ENCODE measurements at places on chromosomes 7 and 10.

DNA sequence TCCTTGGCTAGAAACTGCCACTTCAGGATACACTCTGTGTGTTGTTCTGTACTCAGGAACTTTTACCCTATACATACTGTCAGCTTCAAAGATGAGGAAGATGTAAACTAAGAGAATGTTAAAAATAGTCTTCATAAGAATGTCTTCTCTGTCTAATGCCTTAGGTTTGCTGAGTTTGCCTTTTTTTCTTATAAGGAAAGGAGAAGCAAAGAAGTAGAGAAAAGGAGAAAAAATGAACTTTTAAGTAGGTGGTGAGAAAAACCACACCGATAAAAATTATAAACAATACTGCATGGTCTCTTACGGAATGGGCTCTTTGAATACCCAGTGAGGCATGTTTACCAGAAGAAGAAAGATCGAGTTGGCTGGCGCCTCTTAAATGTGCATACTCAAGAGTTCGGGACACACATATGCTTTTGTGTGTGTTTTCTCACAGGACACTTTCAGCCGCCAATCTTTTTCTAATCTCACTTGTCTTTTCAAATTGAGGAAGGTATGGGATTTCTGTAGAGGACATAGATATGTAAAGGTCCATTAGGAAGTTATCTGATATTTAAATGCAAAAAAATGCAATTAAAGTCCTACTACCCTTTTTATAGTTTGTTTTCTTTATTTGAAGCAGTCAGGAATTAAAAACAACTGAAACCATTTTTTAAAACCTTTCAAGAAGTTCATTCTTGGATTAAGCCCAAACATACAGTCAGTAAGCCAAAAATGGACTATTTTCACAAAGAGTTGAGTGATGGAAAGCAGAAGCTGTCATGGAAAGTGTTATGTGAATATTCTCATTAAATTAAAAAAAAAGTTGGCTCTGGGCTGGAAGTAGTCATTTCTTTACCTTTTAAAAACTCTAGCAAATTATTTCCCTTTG, 100.6 kb upstream of the MDFIC start:
- H3K27ac ChIP-seq: no peak overlapping the region
- no peaks in the 10 kb centered on the region for H3K4me1 ChIP-seq
- no peaks in the 10 kb centered on the region for H3K27me3 ChIP-seq
- no peaks in the 10 kb centered on the region for H3K36me3 ChIP-seq

DNA sequence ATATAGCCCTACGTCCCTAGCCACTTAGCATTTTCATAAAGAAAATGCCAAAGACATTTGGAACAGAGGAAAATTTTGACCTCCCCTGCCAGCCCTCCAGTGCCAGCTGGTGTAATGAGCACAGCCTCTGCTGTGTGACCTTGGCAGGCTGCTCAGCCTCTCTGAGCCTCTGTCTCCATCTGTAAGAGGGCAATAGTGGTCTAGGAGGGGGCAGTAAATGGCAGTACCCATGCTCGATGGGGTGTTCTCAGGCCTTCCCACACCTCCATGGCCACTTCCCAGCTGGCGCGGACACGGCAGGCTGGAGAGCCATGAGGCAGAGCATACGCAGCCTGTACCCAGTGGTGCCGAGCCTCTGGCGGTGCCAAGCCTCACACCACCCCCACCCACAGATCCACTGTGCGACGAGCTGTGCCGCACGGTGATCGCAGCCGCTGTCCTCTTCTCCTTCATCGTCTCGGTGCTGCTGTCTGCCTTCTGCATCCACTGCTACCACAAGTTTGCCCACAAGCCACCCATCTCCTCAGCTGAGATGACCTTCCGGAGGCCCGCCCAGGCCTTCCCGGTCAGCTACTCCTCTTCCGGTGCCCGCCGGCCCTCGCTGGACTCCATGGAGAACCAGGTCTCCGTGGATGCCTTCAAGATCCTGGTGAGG, 24.0 kb upstream of the CSGALNACT2 start:
- H3K27ac ChIP-seq: no peak overlapping the region
- no peak for DNase-seq
- no peak overlapping the region for H3K4me3 ChIP-seq
- H3K4me1 ChIP-seq: no peaks in the 10 kb centered on the region

DNA sequence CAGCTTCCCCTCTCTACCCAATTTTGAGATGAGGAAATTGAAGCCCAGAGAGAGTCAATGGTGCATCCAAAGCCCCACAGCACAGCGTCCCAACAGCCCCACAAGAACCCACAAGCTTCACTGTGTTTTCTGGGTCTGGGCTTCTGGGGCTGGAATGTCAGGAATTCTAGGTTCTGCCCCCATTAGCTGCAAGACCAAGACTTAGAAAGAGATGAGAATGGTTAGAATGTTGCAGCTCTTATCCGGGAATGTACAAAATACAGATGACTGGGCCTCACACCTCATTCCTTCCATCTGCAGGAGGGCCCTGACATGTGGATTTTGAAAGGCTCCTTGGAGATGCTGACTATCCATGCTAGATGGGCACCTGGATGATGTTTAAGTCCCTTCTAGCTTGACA, 6.0 kb upstream of the SGPL1 start:
- H3K27me3 ChIP-seq: no peaks in the 10 kb centered on the region
- no peak overlapping the region for H3K27ac ChIP-seq
- no peak overlapping the region for H3K4me3 ChIP-seq
- no peak for DNase-seq
- no peaks in the 10 kb centered on the region for H3K4me1 ChIP-seq
- no peaks in the 10 kb centered on the region for H3K36me3 ChIP-seq

DNA sequence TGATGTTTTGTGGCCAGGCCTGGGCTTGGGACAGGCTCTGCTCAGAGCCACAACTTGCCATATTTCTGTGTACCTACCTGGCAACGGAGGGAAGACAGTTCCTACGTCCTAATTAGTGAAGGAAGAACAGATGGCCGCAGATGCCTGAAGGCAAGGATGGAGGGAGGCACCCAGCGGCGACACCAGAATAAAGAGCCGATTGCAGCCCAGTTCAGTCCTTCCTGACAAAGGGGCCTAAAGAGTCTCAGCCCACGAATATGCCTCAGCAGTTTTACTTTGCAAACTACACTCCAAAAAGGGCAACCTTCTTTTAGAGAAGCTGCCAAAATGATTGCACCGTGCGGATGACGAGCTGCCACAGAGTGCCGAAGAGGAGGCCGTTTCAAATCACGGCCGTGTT, 585.8 kb downstream of the GLRX3 start:
- H3K36me3 ChIP-seq: no peaks in the 10 kb centered on the region
- no peaks in the 10 kb centered on the region for H3K27me3 ChIP-seq
- H3K27ac ChIP-seq: no peak overlapping the region

DNA sequence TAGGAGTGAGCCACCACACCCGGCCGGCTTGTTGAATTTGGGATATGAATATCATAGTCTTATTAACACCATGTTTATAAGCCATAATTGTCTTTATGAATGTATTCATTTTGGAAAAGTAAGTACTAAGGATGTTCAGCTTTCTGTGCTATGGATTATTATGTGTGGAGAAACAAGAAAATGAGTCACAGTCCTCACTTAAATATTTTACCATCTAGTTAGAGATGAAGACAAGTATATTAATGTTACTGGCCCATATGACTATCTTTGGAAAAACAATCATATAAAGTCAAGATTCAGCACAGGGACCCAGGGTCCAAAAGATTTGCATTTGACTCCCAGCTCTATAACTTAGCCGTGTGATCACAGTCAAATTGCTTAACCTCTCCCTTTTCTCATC, 9.8 kb upstream of the TOMM7 start:
- no peak for DNase-seq
- no peaks in the 10 kb centered on the region for H3K4me1 ChIP-seq
- H3K4me3 ChIP-seq: no peak overlapping the region
- H3K27ac ChIP-seq: no peak overlapping the region
- H3K27me3 ChIP-seq: no peaks in the 10 kb centered on the region
- no peaks in the 10 kb centered on the region for H3K36me3 ChIP-seq

GRCh38 chr10:338171-339037, 203.1 kb downstream of the ZMYND11 start:
- DNase-seq: no peak
- H3K4me1 ChIP-seq: peaks cover 2% of the 10 kb centered on the region
- H3K27ac ChIP-seq: no peak overlapping the region

- H3K4me1 ChIP-seq: no peaks in the 10 kb centered on the region
- H3K36me3 ChIP-seq: no peaks in the 10 kb centered on the region
- no peaks in the 10 kb centered on the region for H3K27me3 ChIP-seq
- H3K27ac ChIP-seq: no peak overlapping the region
- DNase-seq: peak; percentile 46
Measured at GRCh38 chr10:132142396-132143161, 44.2 kb upstream of the DPYSL4 start.

- H3K27me3 ChIP-seq: no peaks in the 10 kb centered on the region
- H3K4me1 ChIP-seq: peaks cover 6% of the 10 kb centered on the region
- H3K4me3 ChIP-seq: no peak overlapping the region
- no peak for DNase-seq
Measured at GRCh38 chr10:110969183-110969582, 49.8 kb downstream of the SHOC2 start.

- no peaks in the 10 kb centered on the region for H3K4me1 ChIP-seq
- H3K4me3 ChIP-seq: no peak overlapping the region
Measured at GRCh38 chr10:64753516-64753915, 1232.3 kb downstream of the REEP3 start.

GRCh38 chr10:131199646-131200045, 111.9 kb downstream of the TCERG1L start:
- H3K4me3 ChIP-seq: no peak overlapping the region
- H3K4me1 ChIP-seq: no peaks in the 10 kb centered on the region
- no peak overlapping the region for H3K27ac ChIP-seq
- DNase-seq: no peak
- H3K36me3 ChIP-seq: no peaks in the 10 kb centered on the region

- DNase-seq: no peak
- no peak overlapping the region for H3K4me3 ChIP-seq
- H3K27me3 ChIP-seq: no peaks in the 10 kb centered on the region
- H3K4me1 ChIP-seq: no peaks in the 10 kb centered on the region
- no peaks in the 10 kb centered on the region for H3K36me3 ChIP-seq
Measured at GRCh38 chr7:47698386-47698785, 116.5 kb upstream of the TNS3 start.

GRCh38 chr10:104485632-104486031, 132.0 kb downstream of the CFAP58 start:
- H3K27me3 ChIP-seq: no peaks in the 10 kb centered on the region
- no peaks in the 10 kb centered on the region for H3K36me3 ChIP-seq

GRCh38 chr7:105199386-105199785, 185.4 kb downstream of the KMT2E start:
- H3K36me3 ChIP-seq: no peaks in the 10 kb centered on the region
- no peaks in the 10 kb centered on the region for H3K27me3 ChIP-seq
- no peak for DNase-seq
- H3K4me3 ChIP-seq: no peak overlapping the region
- H3K27ac ChIP-seq: no peak overlapping the region

DNA sequence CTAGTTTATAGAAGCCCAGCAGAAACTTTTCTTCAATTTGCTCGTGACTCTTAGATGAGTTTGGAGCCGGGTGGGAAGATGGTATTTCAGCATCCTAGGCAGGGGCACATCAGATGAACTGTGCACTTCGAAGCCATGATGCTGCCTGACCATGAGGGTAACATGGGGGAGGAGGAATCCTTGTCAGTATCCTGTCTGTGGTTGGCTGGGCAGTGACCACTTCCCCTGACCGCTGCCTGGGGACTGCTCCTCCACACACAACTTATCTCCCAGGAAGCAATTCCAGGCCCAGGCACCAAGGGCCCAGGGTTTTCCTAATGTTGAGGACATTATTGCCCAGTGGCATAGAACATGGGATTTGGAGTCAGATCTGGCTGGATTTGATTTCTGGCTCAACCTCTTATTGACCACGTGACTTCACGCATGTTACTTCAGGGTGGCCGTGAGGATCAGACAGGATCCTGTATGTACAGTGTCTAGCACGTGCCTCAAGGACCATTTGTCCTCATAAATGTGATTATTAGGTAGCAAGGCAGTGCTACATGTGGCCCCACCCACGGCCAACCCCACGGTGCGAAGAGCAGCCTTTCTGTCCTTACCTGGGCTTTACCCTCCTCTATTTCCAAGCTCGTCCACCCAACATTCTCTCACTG, 65.2 kb downstream of the PTPRE start:
- no peaks in the 10 kb centered on the region for H3K36me3 ChIP-seq
- no peak overlapping the region for H3K27ac ChIP-seq

- no peak for DNase-seq
- no peaks in the 10 kb centered on the region for H3K27me3 ChIP-seq
- no peak overlapping the region for H3K4me3 ChIP-seq
- H3K4me1 ChIP-seq: no peaks in the 10 kb centered on the region
- H3K27ac ChIP-seq: no peak overlapping the region
Measured at GRCh38 chr7:53326634-53327033, 291.2 kb downstream of the POM121L12 start.

GRCh38 chr7:151724250-151724915, 152.5 kb downstream of the PRKAG2 start:
- no peaks in the 10 kb centered on the region for H3K27me3 ChIP-seq
- no peaks in the 10 kb centered on the region for H3K36me3 ChIP-seq
- DNase-seq: no peak
- H3K4me3 ChIP-seq: no peak overlapping the region
- H3K4me1 ChIP-seq: no peaks in the 10 kb centered on the region

Measured in naive thymus-derived CD4-positive, alpha-beta T cell (primary cell).